ENCODE measurements at places on chromosomes 5 and 9.

DNA sequence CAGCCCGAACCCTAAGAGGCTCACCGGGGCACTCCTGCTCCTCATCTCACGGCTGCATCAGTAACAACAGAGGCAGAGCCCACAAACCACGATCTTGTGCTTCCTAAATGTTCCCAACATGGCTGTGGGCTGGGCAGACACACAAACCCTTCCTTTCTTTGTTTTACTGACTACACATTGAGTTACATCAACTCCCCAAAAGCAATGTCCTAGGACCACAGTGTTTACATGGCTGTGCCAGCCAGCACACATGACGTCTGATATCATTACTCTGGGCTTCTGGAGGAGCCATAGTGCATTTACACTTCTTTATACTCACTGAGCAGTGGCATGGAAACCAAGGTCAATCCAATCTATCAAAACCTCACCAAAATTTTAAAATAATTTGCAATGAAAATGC, 101.4 kb downstream of the LHFPL2 start:
- DNase-seq: no peak

- DNase-seq: no peak
Measured at GRCh38 chr9:35114840-35115628, 628 bp downstream of the ATOSB start.

DNA sequence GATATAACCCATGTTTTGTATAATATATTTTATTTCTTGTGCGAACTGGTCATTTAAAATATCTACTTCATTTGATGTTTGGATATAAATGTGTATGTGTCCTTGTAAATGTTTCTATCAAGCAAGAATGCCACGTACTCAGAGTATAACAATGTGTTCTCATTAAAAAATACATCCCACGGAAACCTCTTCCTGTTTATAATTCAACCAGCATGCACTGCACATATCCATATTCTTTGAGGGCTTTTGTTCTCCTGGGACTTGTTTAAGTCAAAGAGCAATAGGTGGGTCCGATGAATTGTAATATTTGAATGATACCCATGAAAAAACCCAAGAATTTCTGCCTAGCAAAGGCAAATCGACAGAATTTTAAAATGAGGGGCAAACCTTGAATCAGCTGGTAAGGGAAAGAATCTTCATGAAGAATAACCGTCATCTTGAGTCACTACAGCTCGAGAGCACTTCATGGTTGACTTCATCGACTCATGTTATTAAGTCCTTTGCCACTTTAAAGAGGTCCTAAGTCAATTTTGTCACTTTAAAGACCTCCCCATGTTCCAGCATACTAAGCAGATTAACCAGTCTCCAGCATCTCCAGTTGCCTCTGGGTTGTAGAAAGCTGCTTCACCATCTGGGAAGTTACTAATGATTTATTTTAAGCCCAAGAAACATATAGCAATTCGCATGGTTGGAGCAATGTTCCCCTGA, 80.6 kb downstream of the NPR3 start:
- no peak for DNase-seq

DNA sequence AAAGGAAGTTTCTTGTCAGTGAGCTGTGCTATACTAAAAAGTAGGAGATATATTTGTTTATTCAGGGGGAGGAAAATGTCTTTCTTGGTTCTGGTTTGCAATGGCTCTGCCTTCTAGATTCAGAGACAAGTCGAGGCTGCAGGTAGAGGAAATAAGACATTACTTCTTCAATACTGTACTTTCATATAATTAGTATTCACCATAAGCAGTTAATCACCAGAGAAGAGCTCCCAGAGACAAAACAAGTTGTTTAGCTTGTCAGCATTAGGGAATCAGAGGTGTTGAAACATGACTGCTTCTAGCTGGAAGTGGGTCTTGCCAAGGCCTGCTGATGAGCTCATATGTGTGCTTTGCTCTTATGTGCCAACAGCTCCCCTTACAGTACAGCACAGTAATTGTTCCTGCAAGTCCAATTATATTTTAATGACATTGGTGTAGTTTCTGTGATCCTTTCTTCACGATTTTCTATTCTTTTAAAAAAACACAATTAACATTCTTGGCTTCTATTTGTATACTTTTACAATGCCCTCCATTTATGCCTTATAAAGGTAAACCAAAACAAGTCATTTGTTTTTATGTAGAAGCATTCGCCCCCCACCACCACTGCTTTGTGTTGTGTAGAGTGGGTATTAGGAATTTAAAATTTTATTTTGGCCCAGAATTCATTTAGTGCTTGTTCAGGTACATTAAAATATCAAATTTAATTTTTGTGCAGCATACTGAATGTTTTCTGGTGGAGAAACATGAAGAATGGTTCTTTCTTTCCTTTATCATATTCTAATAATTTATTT, 112.2 kb downstream of the RPS23 start:
- no peak for DNase-seq

DNA sequence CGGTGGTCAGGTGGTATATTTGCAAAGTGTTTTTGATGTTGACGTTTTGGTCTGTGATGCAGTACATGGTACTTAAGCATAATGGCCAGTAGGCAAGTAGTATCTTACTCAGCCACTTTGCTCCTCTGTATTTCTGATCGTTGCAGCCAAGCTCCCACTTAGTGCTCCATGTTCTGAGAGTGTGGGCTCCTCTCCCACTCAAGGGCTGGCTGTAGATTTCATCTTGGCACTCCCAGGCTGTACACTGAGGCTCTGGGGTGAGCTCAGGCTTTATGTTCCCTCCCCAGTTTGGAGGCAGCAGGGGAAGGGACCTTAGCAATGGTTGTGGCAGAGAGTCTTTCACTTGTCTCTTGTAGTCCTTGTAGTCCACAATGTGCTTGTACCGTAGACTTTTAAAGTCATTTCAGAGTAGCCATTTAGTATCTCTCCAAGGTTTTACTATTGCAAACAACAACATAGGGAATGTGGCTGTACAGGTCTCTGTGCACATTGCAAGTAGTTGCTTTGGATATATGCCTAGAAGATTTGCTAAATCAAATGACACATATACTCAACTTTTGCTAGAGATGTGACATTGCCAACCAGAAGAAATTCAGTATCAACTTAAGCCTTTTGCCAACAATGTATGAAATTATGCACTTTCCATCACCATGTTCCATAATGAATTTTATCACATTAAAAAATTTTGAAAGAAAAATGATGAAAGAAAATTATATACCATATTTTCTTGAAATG, 304.3 kb upstream of the CTNND2 start:
- no peak for DNase-seq

Data from activated T-helper 1 cell treated with anti-CD3 and anti-CD28 coated beads, Interleukin-2, amount 50 U/mL, for 16 hours (primary cell).